LoVo (cell line): ENCODE measurements at places on chromosomes 5 and 9.

GRCh38 chr5:37552770-37553719, 173.9 kb downstream of the WDR70 start:
- DNase-seq = no peak

GRCh38 chr5:82349652-82350051, 71.5 kb upstream of the RPS23 start:
- no peak for DNase-seq

- DNase-seq = no peak
These were observed 40.3 kb downstream of the SERINC5 start for GRCh38 chr5:80215523-80215922.

GRCh38 chr9:131703697-131704096, 36.2 kb downstream of the RAPGEF1 start:
- no peak for DNase-seq

DNA sequence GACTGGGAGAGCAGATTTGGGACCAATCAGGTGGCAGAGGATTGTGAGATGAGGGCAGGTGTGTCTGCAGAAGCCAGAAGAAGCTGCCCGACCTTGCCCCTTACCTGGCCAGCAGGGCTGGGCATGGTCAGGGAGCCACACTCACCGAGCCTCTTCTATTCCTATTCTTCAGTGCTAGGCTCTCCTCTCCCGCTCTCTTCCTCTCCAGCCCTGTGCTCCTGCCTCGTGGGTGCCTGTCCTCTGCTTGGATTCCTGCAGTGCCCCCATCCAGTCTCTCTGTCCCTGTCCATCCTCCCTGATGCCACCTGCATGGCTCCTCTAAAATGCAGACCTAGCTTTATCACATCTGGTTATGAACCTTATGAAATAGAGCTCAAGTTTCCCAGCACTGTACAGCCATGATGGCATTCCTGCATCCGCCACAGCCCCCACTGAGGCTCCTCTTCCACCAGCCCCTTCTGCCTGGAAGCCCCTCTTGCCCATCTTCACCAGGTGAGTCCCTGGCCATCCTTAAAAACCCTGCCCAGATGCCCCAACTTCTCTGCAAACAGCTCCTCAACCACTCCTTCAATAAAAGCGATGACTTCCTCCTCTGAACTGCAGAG, 8.2 kb downstream of the UBE2QL1 start:
- DNase-seq = no peak

GRCh38 chr9:532707-533106, 308.8 kb upstream of the DMRT1 start:
- no peak for DNase-seq

DNA sequence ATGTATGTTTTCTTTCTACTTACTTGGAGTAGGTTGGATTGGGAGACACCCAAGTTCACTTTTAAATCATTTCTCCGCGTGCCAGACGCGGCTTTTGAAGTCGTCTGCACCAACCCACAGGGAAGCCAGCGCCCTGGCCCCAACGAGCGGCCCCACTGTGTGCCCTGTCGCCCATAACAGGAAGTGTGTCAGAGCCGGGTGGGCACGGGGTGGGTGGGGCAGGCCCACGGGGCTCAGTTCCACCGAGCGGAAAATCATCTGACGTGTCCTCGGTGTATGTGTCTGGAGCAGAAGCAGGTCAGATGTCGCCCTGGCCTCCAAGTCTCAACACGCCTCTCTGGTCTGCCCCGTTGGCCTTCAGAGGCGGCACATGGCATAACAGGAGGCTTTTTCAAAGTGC, 22.7 kb upstream of the SMIM23 start:
- no peak for DNase-seq

DNA sequence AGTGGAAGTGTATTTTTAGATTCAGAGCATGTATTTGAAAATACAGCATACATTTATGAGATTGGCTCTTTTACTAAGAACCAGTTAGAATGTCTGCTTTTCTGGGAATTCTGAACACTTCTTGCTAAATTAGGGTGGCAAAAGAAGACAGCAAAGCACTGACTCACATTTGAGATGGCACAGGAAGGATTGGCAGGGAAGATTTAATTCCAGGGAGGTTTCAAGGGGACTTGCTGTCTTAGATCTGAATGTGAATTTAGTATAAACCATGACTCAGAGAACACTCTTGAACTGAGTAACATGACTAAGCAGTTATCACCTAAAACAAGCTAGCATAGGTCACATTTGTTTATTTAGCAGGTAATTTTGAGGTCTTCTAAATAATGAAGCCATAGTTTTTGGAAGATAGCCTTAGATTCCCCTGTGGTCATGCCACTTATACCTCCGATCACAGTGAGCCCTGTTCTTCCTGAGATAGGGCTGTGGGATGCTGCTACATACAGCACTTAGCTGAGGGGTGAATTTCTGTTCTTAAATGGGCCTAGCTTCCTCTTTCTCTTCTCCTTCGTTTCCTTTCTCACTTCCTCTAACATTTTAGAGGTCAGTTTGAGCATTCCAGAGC, 173.8 kb downstream of the PCSK1 start:
- peak; percentile 16 for DNase-seq

- DNase-seq = no peak
These were observed 979 bp downstream of the CCNB1 start for GRCh38 chr5:69167929-69168328.

GRCh38 chr9:109586993-109587392, 88.9 kb upstream of the PTPN3 start:
- no peak for DNase-seq

DNA sequence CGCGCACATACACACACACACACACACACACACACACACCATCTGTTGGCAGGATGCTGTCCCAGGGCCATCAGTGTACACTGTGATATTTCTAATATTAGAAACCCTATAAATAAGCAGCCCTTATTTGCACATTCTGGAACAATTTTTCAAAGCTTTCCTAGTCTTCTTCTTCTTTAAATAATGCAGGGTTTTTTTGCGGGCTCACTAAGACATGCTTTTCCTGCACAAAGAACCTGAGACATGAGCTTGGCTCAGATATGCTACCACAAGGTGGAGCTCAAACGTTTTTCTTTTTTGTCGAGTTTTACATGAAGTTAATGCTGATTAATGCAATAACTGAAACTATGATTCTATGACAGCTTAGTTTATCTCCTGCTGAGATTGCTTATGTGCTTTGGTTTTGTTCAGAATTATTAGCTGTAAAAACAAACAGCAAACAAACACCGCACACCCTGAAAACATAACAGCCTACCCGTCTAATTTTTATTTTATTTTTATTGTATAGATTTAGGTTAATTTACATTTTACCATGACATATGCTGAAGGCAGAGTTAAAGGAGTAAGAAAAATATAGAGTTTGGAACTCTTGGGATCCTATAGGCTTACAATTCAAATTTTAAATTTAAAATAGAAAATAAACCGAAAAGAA, 95.8 kb downstream of the ALDH1A1 start:
- peak; percentile 61 for DNase-seq
